ENCODE measurements at places on chromosomes 5 and 9.

- DNase-seq = no peak
Measured at GRCh38 chr5:1667648-1668140, 131.9 kb downstream of the MRPL36 start.

GRCh38 chr9:35940458-35941407 is 17.2 kb downstream of the OR2S2 start:
- DNase-seq = no peak

GRCh38 chr5:108966910-108967309 is 219.2 kb downstream of the FER start:
- DNase-seq = no peak

GRCh38 chr5:45195026-45195425 is 386.3 kb downstream of the MRPS30 start:
- no peak for DNase-seq

- DNase-seq = no peak
Measured at GRCh38 chr9:136670576-136671253, 8.0 kb downstream of the EGFL7 start.

DNA sequence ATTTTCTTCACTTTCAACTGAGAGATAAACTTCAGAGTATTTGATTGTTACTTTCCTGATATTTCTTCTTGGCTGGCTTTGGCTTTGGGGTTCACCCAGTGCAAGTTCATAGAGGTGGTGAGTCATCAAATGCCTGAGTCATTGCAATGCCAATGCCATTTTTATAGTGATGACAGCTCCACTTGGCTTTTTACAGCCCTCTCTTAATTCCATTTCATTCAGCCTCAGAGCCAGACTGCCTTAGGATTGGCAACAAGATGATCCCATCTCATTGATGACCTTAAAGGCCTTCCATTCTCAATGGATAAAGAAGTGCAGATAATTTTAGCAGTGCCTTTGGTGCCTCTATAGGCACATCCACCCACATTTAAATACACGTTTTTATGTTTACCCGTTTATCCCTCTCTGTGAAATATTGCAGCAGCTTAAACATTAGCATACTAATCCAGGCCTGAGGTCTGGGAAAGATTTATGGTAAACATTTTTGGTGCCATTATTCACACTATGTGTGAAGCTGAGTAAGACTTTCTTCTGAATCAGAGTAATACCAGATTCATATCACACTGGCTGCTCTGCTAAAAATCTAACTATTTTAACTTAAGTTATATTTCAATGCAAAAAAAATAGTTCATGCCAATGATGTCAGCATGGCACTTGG is 88.9 kb upstream of the TYRP1 start:
- DNase-seq = peak; percentile 14

GRCh38 chr5:72468024-72468423 is 39.2 kb downstream of the ZNF366 start:
- peak; percentile 70 for DNase-seq

- DNase-seq = peak; percentile 62
Measured at GRCh38 chr5:36200513-36200912, 41.2 kb downstream of the NADK2 start.

- DNase-seq = peak; percentile 49
Measured at GRCh38 chr9:133514460-133515239, 10.1 kb downstream of the MYMK start.

- no peak for DNase-seq
Measured at GRCh38 chr5:746258-746761, 38.2 kb downstream of the ZDHHC11B start.

- no peak for DNase-seq
Measured at GRCh38 chr9:122088880-122089706, 4.0 kb downstream of the TTLL11 start.

DNA sequence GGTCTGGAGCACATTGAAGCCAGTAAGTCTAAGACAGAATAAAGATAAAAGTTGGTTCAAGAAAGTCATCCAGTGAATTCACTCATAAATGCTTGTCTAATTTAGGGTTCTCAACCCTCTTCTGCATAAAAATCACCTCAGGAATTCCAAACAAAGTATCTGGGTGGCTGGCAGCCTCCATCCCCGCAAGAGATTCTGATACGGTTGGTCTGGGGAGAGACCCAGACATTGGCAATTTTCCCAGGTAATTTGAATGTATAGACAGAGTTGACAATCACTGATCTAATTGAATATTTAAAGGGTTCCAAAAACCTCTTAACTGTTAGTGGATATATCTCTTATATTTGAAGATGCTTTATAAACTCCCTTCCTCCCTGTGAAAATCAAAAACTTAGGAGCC is 14.9 kb downstream of the ADAMTSL1 start:
- no peak for DNase-seq

DNA sequence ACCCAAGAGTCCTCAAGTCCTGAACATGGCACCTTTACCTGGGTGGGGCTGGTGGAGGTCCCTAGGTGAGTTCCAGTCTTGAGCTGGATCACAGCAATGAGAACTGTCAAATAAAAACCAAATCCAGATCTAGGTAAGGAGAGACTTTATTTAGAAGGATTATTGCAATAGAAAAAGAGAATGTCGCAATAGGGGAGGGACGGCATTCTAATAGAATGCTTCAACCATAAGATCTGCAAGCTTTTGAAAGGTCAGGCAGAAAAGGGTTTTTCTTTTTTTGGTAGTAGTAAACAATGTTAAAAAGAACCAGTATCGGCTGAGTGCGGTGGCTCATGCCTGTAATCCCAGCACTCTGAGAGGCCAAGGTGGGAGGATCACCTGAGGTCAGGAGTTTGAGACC is 5.2 kb upstream of the GCNT1 start:
- peak; percentile 89 for DNase-seq

GRCh38 chr9:38145526-38146053 is 76.6 kb upstream of the SHB start:
- DNase-seq = no peak

- no peak for DNase-seq
Measured at GRCh38 chr5:122516432-122516743, 204.4 kb downstream of the SNCAIP start.

DNA sequence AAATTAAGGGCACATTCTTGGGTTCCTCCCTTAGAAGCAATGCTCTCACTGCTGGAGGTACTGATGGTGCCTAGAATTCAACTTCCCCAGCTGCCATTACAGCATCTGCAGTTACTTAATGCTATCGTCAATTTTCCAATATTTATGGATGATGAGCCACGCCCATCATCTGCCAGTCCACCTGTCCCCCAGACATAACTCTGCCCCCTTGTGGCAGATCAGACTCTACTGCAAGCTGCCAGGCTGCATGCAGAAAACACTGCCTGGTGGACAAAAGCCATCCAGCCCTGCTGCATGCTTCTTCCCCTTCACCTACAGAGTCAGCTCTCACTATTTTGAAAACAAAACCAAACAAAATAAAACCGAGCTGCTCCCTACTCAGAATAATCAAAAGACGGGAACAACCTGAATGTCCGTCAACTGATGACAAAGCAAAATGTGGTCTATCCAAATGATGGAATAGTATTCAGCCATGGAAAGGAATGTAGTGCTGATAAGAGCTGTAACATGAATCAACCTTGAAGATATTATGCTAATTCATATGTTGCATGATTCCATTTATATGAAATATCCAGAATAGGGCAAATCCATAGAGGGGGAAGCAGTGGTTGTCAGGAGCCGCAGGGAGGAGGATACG is 66.4 kb downstream of the RETREG1 start:
- DNase-seq = peak; percentile 46

GRCh38 chr5:143605403-143606005 is 202.0 kb upstream of the NR3C1 start:
- DNase-seq = peak; percentile 35

DNA sequence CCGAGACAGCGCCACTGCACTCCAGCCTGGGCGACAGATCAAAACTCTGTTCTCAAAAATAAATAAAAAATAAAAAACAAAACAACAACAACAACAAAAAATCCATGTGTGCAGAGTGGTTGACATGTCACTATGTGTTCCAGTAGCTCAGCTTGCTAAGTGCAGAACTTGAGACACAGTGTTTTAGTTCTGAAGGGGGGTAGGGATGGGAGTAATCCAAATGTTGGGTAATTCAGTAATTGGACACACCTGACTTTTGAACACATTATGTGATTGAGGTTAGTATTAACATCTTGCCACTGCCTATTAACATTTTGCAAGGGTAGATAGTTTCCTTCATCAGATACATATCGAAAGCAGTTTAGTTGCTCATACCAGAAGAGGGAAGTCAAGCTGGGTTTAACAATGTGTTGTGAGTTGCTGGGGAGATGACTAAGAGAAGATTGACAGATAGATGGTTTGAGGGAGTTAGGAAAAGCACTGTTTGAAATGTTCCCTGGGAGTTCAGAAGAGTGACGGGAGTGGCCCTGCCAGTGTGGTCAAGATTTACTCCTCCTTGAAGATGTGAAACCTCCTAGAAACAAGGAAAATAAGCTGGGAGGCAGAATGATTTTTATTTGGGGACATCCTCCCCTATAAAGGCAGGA is 928 bp downstream of the HACD4 start:
- DNase-seq = peak; percentile 12

DNA sequence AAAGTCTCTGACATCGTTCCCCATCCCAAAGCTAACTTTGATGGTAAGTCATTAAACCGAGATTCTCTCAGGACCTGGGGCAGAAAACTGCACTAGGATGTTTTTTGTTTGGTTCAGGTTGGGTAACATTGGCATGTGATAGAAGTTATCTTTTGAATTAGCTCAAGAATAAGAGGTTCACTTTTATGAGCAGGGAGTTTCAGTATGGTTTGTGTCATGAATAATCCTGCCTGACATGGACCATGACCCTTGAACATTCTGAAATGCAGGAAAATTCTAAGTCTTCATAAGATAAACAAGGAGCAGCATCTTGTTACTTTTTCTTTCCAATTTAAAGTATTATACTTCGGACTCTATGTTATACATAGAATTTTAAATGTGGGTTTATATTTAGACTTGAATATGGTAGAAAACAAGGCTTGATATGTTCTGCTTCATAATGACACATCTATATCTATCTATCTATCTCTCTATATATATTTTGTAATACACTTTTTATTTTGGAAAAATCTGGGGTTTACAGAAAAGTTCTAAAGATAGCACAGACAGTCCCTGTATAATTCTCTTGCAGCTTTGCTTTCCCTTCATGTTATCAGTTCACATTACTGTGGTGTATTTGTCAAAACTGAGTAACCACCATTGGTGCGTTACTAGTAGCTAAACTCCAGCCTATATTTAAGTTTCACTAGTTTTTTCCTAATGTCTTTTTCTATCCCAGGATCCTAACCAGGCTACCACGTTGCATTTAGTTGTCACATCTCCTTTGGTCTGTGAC is 102.7 kb upstream of the TAF11L2 start:
- DNase-seq = peak; percentile 20

GRCh38 chr5:134073404-134073803 is 41.1 kb upstream of the TCF7 start:
- peak; percentile 39 for DNase-seq

- DNase-seq = peak; percentile 54
Measured at GRCh38 chr5:82259172-82259800, 18.9 kb downstream of the RPS23 start.

- no peak for DNase-seq
Measured at GRCh38 chr5:6502421-6502820, 53.8 kb downstream of the UBE2QL1 start.

DNA sequence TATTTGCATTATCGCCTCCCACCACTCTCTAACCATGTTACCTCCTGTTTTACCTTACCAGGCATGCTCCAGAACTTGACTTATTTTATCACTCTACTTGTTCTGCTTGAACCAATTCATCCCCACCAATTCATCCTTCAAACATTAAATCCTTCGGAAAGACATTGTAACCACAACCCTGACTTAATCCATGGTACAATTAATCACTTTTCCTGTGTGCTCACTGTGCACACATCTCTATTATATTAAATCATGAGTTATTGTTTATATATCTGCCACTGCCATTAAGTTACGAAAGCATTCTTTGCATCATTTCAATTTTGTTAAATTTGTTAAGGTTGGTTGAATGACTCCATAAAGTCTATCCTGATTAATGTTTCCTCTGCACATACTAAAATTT is 7.4 kb upstream of the C5orf46 start:
- no peak for DNase-seq

- no peak for DNase-seq
Measured at GRCh38 chr5:135073761-135074345, 39.8 kb upstream of the PITX1 start.

DNA sequence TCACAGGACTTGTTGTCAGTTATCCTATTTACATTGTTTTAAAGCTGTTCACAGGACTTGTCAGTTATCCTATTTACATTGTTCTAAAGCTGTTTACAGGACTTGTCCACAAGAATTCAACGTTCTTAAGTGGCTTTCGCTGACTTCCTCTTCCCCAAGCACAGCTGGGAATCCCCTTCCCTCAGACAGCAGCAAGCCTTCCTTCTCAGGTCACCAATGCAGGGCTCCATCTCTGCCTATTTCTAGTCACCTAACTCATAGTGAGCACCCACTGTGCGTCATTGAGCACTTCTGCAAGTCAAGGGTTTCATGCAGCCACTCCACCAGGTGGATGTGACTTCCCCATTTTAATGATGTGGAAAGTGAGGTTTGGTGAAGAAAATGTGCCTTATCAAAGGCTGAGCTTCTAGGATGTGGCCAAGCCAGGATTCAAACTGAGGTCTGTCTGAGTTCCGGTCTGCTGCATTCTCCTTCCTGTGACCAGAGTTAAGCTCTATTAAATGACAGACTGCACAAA is 109.8 kb upstream of the ZNF462 start:
- no peak for DNase-seq

DNA sequence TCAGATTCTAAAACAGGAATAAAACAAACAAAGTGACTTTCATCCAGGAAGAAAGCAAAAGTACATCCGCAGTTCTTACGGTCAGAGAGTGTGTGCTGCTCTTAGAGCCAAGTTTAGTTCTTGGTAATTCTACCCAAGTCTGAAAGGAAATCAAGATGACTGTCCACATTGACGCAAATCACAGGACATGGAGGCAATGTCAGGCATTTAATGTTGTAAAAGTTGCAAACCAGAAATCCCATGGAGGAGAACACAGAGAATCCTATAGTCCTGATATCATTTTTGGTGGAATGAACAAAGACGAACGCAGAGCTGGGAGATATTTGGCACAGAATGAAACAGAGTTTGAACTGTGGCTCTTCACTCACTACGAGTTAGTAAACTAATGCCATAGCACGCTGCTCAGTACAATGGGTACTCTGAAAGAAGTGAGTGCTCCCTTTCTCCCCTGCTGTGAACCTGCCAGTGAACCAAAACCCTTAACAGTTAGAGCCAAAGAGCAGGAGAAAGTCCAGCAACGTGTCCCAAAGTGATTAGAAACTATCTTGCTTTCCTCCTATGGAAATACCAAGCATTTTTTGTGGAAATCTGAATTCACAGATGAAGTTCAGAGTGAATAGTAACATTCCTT is 74.3 kb downstream of the MUSK start:
- peak; percentile 96 for DNase-seq

DNA sequence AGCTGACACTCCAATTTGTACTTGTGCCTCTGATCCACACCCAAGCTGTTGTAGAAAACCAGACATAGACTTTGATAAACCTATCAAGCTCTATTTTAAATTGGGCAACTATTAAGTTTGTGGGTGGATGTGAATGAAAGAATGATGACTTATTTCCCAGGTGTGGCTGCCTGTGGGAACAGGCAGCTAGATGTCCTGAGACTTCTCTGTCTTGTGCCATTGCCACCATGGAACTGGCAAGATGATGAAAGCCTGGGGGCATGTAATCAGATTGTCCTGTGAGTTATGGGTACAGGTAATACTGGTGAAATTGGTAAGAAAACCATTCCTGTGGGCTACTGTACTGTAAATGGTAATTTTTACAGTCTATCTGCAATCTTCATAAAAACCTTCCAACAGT is 57.5 kb downstream of the CEMIP2 start:
- no peak for DNase-seq
